ENCODE measurements at places on chromosomes 4 and X.
A peak's percentile ranks its signal among the peaks of the same experiment; 100 is the strongest.

DNA sequence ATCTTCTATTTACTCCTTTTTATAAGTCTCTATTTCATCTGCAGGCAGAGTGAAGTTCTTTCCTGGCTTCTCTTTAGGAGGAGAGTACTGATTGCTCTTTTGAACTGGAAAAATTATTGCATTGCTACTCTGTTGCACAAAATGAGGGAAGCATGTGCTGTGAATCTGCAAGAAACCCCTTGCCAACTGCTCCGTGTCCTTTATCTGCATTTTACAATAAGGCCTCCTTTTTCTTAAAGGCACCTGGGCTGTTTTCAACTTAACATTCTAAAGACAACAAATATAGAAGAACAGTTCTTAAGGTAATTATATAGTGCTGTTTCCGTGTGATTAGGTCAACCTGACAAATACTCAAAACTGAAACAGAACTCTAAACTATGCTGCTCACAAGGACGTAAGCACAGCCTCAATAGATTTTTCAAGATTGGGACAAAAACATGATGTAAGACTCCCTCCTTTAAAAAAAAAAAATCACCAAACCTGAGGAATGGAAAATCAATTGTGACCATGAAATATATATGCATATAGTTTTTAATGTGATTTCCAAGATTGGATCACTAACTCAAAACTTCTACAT is 716.6 kb upstream of the INTU start:
- DNase-seq: no peak

DNA sequence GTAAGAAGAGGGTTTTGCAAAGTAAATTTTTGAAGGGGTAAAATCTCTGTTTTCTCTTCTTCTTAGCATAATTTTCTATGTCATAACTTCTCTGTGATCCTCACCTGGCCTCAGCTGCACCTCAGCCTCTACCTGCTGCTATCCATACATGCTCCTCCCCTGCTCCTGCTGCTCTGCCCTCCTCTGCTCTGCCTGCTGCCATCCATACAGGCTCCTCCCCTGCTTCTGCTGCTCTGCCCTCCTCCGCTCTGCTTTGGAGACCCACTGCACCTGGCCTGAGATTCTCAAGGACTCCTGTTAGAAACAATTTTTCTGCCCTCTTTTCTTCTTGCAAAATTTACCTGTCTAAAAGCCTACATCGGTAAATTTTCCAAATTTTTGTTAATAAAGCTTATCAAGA is 388.6 kb upstream of the PITX2 start:
- no peak for DNase-seq

DNA sequence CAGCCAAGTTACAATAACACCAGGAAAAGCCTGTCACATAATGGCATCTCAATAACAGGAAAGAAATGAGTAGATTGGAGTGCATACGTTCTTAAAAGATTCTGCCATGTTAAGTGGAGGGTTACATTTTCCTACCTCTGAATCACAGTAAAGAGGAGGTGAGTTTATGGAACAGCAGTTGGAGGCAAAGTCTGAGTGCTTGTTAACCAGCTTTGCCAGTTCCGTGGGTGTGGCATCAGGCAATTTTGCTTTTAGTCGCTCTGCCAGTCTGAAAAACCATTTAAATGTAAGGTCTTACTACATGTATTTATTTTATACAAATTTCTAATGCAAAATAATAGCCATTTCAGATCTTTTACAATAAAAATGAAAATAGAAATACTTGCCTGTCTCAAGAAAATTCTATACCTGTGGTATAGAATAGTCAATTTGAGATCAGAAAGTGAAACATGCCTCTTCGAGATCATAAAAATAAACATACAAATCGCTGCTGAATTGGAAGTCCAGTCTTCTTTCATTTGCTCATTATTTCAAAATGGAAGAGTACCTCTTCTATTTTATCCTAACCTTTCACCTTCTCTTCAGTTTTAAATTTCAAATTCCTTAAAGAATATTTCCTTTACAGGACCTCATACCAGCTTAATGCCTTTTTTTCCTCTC is 31.4 kb downstream of the GC start:
- no peak for DNase-seq

DNA sequence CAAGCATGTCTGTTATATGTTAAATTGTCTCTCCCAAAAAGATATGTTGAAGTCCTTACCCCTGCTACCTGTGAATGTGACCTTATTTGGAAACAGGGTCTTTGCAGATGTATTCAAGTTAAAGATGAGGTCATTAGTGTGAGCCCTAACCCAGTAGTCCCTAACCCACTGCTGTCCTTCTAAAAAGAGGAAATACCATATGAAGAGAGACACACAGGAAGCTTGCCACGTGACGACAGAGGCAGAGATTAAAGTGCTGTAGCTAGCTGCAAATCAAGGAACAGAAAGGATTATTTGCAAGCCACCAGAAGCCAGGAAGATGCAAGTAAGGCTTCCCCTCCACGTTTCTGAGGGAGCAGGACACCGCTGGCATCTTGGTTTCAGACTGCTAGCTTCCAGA is 150.1 kb downstream of the HNRNPD start:
- peak; percentile 67 for DNase-seq

GRCh38 chr4:876780-877179 is 50.9 kb upstream of the CPLX1 start:
- DNase-seq: no peak

GRCh38 chrX:143757375-143757774 is 36.8 kb upstream of the SPANXN2 start:
- DNase-seq: no peak

DNA sequence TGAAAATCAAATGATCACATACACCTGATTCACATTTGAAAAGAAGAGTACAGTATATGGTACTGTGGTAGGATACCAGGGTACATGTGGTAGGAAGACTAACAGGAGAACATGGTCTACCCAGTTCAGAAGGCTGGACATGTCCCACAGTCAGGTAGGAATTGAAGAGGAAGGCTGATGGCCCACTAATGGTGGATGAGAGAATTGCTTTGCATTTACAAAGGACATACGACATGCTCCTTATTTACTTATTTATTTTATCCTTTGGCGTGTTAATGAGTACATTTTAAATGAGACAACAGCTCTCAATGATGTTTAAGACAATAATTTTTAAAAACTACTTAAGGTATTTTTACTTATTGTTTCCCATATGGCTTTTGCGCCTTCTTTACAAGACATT is 106.7 kb upstream of the BMP2K start:
- no peak for DNase-seq

- no peak for DNase-seq
These were observed 223.0 kb downstream of the SOWAHB start for GRCh38 chr4:76674983-76675382.

DNA sequence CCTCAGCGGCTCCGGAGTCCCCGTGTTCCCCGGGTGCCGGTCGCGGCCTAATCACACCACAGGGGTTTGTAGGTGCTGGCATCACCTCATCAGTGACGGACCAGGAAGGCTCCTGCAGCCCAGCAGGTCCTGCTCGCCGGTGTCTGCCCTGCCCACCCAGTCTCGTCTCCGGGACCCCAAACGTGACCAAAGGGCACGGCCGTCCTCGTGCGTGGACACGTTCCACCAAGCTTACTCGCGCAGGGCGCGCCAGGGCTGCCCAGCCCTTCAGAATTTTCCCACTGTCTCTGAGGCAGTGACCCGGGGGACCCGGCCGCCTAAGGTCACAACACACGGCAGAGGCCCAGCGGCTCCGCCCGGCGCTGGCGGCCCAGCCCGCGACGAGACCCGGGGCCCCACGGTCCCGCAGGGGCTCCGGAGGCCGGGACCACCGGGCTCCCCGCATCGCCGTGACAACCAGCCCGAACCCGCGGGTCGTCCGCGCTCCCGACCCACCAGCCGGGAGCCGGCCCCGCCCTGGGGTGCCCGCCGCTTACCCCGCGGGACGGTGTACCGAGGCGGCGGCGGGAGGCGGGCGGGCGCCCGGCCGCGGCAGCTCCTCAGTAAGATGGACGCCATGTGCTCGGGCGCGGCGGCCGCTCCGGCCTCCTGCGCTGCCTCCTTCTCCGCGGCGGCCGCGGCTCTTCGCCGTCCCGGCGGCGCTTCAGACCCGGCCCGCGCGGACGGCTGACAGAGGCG is 454 bp downstream of the LETM1 start:
- peak; percentile 79 for DNase-seq

DNA sequence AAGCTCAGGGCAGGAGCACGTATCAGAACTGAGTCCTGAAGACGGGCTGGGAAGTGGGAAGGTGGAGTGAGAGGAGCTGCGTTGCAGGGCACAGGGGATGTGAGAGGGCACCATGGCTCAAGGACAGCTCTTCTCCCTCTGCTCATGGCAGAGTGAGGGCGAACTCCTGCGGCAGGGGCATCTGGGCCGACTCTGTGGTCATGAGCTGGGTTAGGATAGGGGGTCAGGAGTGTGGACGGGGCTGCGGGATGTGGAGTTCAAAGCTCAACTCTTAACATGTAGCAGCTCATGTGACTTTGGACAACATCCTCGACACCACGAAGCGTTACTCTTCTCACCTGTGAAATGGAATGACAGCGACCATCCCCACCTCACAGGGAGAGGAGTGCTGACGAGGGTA is 19.4 kb upstream of the SORCS2 start:
- DNase-seq: no peak

- no peak for DNase-seq
These were observed 50.9 kb downstream of the CFAP299 start for GRCh38 chr4:80386281-80386886.
